ENCODE measurements at places on chromosomes 13 and 19.
A peak's percentile ranks its signal among the peaks of the same experiment; 100 is the strongest.

DNA sequence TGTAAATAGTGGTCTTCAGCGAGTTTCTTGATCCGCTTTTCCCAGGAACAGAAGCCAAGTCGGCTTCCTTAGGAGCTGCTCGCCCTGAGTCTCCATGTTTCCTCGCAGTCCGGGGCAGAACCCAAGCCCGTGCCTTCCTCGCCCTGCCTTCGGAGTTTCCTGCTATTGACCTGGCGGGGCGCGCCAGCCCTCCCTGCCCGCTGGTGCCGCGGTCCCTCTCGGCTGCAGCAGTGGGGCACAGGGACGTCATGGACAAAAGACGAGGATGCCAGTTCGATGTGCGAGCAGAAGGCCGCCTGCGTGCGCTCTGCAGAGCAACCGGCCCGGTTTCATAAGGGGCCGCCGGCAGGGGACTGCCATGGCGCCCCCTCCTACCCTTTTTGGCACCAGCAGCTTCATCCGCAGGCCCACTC lies 156.6 kb downstream of the TM9SF2 start:
- DNase-seq = peak; percentile 78

GRCh38 chr13:49421391-49421790 lies 22.5 kb downstream of the CAB39L start:
- no peak for DNase-seq

- no peak for DNase-seq
Measured at GRCh38 chr19:51101171-51101865, 6.9 kb downstream of the CTU1 start.

DNA sequence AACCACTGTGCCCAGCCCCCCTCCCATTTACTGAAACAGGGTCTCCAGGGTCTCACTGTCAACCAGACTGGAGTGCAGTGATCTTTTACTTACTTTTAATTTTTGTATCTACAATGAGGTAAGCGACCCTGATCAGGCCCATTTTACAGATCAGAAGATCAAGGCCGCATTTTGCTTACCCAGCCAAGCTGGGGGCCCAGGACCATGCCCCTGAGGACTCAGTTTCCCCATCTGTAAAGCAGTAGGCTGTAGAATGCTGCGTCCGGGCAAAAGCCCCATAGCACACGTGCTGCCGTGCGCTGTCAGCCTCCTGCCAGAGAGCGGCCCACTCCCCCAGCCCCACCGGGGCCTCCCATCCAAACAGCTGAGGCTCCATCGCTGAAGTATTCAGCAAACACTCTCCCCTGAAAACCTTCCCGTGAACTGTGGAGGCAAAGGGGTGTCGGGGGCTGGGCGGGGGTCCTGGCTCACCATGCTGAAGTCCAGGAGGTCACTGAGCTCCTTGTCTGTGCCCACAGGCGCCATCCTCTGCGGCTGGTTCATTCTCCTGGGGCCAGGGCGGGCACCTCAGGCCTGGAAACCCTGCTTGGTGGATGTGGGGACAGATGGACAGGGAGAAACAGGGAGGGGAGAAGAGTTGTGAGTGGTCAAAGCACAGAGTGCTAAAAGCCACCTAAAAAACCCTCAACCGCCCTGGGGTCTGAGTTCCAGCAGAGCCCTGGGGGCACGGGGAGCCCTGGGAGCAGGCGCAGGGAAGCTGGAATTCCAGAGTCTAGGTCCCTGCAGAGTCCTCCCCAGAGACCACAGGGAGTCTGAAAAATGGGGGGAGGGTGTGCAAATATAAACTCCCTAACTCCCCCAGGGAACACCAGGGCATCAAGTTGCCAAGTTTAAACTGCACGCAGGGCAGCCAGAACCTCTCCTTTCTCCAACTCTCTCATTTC lies 2.4 kb downstream of the TCF3 start:
- DNase-seq = no peak

DNA sequence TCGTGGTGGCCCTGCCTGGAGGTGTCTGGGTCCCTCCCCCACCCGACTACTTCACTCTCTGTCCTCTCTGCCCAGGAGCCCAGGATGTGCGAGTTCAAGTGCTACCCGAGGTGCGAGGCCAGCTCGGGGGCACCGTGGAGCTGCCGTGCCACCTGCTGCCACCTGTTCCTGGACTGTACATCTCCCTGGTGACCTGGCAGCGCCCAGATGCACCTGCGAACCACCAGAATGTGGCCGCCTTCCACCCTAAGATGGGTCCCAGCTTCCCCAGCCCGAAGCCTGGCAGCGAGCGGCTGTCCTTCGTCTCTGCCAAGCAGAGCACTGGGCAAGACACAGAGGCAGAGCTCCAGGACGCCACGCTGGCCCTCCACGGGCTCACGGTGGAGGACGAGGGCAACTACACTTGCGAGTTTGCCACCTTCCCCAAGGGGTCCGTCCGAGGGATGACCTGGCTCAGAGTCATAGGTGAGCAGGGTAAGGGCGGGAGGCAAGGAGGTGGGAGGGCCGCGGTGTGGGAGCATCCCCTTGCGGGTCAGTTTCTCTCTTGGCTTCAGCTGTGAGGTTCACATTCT lies 19.2 kb downstream of the NECTIN2 start:
- no peak for DNase-seq

DNA sequence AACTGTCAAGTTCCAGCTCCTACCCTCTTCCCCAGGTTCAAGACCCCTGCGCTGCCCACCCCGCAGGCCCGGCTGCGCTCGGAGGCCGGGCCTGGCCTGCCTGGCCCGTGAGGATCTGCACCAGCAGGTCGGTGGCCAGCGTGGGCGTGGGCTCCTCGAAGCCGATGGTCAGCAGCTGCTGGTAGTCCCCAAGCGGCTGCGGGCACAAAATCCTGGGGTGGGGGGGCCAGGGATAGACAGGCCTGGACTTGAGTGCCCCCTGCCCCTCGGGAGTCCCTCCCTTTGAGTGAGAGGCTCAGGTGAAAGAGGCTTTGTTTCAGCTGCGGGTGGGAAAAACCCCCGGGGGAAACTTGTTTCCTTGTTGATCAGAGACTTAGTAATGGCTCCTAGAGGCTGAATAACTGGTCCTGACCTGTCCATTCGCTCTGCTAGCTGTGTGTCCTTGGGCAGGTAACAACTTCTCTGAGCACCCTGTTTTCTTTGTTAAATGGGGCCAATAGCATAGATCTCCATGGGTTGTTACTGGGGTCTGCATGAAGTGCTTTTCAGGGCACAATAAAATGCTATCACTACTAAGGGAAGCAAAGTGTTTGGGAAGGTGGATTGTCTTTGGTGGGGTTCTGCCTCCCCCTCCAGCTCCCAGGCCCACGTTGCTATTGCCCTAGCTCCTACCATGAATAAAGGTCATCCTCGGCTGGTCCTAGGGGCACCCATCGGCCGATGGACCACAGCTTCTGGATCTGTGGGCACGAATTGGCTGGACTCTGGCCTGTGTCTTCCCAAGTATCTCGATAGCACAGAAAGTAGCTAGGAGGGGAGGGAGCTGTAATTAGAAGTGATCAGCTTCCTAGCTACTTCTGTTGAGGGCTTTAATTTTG lies 3.5 kb downstream of the C19orf67 start:
- DNase-seq = peak; percentile 16
